DMS79 (cell line): ENCODE measurements at places on chromosomes 12 and 14.

- no peak for DNase-seq
These were observed 395.0 kb downstream of the ZFP36L1 start for GRCh38 chr14:68397822-68398221.

GRCh38 chr12:104471336-104471735 is 14.6 kb downstream of the CHST11 start:
- no peak for DNase-seq

DNA sequence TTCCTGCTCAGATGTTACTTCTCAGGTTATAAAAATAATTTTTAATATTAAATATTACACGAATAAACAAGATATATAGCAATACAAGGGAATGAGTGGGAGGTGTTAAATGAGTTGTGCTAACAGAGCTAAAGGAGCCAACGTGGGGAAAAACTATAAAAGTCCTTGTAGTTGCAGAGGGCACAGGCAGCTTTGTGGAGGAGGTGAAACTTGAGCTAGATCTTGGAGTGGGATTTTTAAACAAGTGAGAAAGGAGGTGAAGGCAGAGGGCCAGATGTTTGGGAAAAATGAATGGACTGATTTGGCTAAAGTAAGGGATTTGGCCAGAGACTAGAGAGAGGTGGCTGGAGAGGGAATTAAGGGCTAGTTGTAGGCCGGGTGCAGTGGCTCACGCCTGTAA is 5.2 kb upstream of the FKBP11 start:
- no peak for DNase-seq

- no peak for DNase-seq
These were observed 27.3 kb upstream of the SPTSSA start for GRCh38 chr14:34489324-34489723.

DNA sequence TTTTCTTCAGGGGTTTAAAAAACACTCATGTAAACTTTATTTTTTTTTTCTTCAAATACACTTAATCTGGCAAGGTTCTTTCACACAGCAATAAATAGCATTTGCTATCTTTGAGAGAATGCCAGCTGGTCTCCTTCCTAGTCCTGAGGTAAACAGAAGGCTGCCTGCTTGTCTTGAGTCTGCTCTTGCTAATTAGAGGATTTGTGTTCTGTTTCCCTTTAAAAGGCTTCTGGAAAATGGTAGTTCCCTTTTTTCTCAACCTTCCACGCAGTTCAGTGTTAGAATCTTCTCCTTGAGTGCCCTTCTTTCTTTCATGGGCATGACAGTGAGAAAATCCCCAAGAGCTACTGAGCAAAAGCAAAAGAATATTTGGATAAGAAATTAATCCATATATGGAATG is 92.3 kb upstream of the DCN start:
- DNase-seq = no peak

- DNase-seq = no peak
These were observed 4.3 kb upstream of the PAPLN start for GRCh38 chr14:73232984-73233383.

- no peak for DNase-seq
These were observed 482.8 kb upstream of the TBX3 start for GRCh38 chr12:115166698-115167315.
